ENCODE measurements at places on chromosomes 7 and 10.

GRCh38 chr10:60142736-60143135 lies 236.4 kb upstream of the CCDC6 start:
- no peak for DNase-seq

GRCh38 chr7:28558236-28558635 lies 145.9 kb downstream of the CREB5 start:
- DNase-seq: no peak

GRCh38 chr10:77925795-77926565 lies 575 bp downstream of the DLG5 start:
- DNase-seq: no peak

GRCh38 chr10:95560278-95561176 lies 644 bp downstream of the SORBS1 start:
- DNase-seq: no peak

- DNase-seq: no peak
These were observed 28.6 kb upstream of the SLC16A12 start for GRCh38 chr10:89563861-89564478.

DNA sequence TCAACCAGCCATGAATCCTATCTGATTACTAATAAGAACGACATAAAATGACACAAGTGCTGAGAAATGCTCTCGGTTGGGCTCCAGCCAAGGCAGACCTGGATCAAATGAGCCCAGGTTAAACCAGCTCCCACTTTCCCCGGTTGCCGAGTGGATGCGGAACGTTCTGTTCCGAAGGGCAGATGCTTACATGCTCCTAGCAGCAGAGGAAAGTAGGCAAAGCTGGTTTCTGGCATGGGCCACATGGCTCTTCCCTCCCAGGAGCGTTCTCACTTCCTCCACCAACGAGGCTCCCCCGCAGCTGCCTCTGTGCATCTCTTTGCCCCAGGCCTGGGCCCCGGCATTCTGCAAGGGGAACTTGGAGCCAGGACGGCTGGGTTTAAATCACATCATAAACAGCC lies 61.8 kb upstream of the SDK1 start:
- DNase-seq: no peak

- no peak for DNase-seq
These were observed 117.3 kb downstream of the FANK1 start for GRCh38 chr10:126013489-126014281.

GRCh38 chr10:117638664-117639200 lies 96.2 kb downstream of the EMX2 start:
- DNase-seq: no peak

DNA sequence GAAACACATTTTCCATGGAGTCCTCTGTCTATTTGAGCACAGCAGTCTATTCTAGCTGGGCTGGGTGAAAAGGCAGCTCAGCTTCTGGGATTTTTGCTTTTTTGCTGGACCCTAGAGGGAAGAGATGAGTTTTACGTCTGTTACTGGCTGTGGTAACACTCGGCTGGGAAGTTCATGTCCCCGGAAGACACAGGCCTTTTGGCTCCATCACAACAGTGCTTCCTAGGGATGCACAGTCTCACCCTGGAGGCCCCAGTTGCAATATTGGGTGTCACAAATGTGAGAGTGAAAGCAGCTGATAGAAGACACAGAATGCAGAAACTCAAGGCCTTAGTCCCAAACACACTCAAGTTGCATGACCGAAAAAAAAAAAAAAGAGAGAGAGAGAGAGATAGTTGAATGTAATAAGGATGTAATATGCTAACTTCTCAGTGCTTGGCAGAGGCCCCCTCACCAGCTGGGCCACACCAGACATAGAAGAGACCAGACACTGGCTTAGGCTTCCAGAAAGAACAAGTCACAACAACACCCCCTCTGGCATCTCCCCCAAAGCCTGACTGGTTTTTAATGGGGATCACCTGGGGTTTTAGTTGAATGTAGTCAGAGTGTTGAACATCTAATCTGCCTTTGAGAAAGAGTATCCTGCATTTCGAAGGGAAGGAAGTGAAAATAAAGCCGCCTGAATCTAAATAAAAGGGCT lies 545.4 kb upstream of the FZD8 start:
- no peak for DNase-seq

DNA sequence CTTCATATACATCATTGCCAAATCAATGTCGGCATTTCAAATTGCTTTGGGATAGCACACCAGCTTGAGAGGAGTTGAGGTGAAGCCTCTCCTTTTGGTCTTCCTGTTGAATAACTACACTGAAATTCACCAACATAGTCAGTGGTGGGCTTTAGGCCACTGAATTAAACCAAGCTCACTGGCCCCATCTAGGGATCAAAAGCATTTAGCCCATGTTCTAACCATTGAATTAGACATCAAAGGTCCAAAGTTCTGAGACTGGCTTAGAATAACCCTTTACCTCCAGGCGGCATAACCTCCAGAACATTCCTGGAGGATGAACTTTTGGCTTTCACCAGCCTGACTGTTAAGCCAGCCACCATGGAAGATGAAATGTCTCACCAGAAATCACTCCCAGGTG lies 54.6 kb downstream of the BPGM start:
- no peak for DNase-seq

- DNase-seq: no peak
These were observed 20.5 kb downstream of the STRA8 start for GRCh38 chr7:135253851-135254771.

- DNase-seq: no peak
These were observed 43.6 kb upstream of the CDK14 start for GRCh38 chr7:90552521-90552920.

- no peak for DNase-seq
These were observed 337.4 kb downstream of the CRPPA start for GRCh38 chr7:16083931-16084330.

DNA sequence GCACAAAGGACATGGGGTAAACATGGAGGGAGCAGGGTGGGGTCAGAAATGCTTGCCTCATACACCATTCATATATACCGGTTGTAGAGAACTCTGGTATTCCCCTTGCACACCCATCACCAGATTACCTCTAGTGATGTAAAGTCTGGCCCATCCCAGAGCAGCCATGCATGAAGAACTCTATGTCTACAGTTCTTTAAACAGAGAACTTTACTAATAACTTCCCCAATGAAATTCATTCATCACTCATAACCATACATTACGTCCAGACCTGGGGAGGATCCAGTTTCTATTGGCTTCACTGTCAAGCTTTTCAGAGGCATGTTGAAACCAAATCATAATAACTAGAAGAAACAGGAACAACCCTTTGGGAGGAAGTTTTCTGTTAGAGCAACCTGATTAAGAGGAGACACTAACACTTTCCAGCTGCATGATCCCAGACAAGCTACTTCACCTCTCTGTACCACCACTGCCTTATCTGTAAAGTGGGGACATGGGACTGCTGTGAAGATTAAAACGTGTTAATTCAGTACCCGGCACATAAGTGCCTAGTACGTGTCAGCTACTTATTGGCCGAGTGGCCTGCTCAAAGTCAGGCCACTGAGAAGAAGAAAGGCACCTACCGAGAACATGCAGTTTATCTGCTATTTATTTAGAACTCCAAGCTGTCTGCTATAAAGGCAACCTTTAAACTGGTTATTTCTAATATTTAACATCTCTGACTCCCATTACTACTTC lies 59.7 kb downstream of the IGF2BP3 start:
- DNase-seq: no peak

DNA sequence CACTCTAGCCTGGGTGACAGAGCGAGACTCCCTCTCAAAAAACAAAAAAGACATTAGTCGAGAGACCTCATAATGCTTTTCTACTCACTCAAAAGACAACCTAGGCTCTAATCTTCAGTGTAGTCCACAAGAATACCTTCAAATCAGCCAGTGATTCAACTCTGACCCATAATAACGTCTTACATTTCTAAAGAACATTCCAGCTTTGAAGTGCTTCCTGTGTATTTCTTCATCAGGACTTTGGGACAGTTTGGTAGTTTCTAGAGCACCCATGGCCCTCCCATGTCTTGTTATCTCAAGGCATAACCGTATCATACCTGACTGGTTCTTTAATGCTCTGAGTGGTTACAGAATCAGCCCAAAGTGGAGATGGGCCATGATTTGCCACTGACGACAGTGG lies 221.3 kb downstream of the SKIDA1 start:
- no peak for DNase-seq

GRCh38 chr7:128888756-128889095 lies 21.8 kb downstream of the KCP start:
- no peak for DNase-seq

- DNase-seq: no peak
These were observed 253.8 kb downstream of the MAD1L1 start for GRCh38 chr7:1978656-1979590.

GRCh38 chr7:128380483-128381106 lies 19.1 kb upstream of the PRRT4 start:
- DNase-seq: no peak

DNA sequence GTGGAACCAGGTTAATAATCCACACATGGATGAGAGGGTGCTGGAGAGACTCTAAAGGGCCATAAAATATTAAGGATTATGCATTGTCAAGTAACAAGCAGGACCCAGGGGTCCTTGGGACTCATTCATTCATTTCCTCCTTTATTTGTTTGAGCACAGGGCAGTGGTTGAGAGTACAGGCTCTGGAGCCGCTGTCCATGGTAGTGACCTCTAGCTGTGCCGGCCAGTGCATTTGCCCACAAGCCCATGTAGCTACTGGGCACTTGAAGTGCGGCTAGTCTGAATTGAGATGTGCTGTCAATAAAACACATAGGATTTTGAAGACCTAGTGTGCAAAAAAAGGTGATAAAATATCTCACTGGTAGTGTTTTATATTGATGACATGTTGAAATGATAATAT lies 137.6 kb downstream of the C10orf105 start:
- no peak for DNase-seq

DNA sequence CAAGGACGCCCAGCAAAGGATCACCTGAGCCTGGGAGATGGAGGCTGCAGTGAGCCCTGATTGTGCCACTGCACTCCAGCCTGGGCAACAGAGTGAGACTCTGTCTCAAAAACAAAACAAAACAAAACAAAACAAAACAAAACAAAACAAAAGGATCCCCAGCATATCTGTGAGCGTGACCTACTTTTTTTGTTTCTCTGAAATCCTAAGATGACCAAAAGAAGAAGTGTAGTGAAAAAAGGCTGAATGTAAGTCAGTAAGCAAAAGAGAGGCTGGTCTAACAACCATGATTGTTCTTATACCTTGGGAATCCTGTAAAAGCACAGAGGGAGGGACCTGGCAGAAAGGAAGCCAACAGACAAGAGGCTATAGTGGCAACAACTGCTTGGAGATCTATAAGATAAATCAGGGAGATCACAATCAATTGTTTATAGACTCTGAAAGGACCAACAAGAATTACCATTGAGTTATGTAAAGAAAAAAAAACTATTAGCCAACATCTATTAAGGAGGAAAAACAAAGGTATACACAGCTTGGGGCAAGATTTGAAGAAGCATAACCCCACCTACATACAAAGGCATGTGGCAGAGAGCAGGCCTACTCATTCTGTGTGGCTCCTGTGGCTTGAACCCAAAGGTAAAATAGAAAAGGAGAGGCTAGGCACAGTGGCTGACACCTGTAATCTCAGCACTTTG lies 255.2 kb upstream of the KLF14 start:
- DNase-seq: no peak

- no peak for DNase-seq
These were observed 94.7 kb downstream of the ZNRF2 start for GRCh38 chr7:30379131-30379530.

- no peak for DNase-seq
These were observed 119.5 kb downstream of the BICC1 start for GRCh38 chr10:58632216-58632615.

DNA sequence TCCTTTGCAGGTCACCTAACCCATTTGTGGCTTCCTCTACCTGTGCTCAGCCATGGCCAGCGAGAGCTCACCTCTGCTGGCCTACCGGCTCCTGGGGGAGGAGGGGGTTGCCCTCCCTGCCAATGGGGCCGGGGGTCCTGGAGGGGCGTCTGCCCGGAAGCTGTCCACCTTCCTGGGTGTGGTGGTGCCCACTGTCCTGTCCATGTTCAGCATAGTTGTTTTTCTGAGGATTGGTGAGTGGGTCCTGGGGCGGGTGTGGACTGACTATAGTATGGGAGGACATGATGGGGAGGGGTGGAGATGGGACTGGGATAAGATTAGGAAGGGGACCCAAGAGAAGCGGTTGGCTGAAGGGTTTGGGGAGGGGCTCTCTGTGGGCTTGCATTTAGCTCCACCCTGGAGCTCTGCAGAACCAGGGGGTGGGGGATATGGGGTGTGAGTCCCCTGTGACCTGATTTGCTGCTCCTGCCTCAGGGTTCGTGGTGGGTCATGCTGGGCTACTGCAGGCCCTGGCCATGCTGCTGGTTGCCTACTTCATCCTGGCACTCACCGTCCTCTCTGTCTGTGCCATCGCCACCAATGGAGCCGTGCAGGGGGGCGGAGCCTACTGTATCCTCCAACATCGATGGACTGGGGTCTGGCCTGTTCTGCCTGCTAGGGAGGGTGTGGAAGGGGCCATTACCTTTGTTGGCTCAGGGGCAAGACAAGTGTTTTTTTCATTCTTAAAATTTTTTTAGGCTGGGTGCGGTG lies 1.8 kb downstream of the SLC12A9 start:
- no peak for DNase-seq

GRCh38 chr7:121032645-121033460 lies 44.3 kb downstream of the CPED1 start:
- no peak for DNase-seq

DNA sequence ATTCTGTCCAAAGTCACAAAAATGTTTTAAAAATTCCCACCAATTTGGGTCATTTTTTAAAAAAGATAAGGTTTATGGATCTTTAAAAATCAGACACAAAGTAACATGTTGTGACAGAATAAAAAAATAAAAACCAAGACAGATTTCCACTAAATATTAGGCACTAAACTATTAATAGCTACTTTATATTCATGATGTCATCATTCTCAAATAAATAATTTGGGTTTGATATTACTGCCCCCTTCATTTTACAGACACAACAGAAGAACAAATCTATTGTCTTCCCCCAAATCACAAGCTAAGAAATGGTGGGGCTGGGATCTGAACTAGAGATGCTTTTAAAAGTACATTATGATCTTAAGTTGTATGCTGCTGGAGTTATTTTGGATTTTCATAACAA lies 119.4 kb downstream of the MICU1 start:
- no peak for DNase-seq

GRCh38 chr10:126921974-126922525 lies 16.8 kb downstream of the DOCK1 start:
- DNase-seq: no peak

DNA sequence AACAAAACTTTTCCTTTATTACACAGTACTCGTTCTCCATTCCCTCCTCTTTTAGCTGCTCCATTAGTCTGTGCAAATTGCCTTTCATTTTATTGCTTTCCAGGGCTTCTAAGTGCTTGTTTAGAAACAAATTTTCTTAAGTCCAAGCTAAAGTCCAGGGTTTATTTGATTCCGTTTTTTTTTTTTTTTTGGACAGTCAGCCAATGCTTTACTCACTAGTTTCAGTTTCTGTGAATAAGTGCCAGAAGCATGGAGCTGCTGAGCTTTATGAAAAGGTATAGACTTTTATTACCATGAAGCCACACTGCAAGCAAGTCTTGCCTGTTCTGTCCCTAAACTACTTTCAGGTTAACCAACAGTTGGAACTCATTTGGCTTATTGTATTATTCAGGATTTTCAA lies 455.0 kb downstream of the GFRA1 start:
- DNase-seq: no peak

All from stimulated activated CD8-positive, alpha-beta memory T cell treated with anti-CD3 and anti-CD28 coated beads, Interleukin-4, amount 100 ng/mL, for 4 hours (primary cell).